ENCODE measurements at places on chromosomes 4 and X.

- DNase-seq: no peak
Observed at GRCh38 chr4:27003642-27004113, 143.0 kb downstream of the STIM2 start.

DNA sequence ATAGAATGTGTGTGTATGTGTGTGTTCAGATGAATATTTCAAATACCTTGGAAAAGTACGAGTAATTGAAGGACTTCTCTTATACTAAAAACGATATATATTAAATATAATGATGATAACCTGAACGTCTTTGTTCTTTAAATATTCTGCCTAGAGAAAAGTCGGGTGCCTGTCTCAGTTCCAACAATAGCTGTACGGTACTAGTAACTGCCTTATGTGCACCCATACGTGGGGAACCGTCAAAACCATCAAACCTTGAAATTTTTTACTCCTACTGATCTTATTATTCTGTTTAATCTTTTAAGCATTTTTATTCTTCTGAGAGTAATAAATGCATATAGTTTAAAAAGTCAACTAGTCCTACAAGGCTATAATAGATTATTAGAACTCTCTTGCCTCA lies 1045.7 kb downstream of the C4orf33 start:
- no peak for DNase-seq

DNA sequence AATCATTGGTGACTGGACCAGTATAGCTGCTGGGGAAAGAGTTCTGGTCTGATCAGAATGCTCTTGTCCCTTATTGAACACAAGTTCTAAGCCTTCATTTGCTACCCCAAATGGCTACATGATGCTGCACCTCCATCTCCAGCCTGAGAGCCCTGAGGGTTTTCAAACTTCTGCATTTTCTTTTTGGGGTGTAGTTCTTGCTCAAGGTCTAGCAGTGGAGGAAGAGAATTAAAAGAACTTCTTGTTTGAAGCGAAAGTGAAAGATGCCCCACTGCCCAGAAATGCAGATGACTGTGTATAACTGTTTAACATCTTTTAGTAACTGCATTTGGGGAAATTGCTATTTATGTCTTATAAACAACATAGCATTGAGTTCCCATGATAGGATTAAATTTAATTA lies 38.5 kb downstream of the LAMTOR3 start:
- DNase-seq: peak; percentile 80

DNA sequence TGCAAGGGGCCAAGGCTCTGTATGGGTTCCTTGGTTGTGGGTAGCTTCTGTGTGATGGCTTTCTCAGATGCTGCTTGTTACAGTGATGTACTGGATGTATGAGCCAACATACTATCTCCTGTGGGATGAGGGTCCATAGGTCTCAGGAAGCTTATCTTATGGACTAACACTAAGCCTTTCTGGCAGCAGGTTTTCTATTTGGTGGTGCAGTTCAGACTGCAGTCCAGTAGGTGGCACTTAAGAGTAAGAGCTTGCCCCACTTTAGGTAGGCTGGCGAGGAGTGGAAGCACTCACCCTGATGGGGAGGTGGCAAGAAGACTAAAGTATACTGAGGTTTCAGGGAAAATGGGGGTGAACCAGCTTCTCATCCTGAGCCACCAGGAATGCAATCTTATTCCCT lies 306.7 kb upstream of the MAOA start:
- DNase-seq: peak; percentile 39

DNA sequence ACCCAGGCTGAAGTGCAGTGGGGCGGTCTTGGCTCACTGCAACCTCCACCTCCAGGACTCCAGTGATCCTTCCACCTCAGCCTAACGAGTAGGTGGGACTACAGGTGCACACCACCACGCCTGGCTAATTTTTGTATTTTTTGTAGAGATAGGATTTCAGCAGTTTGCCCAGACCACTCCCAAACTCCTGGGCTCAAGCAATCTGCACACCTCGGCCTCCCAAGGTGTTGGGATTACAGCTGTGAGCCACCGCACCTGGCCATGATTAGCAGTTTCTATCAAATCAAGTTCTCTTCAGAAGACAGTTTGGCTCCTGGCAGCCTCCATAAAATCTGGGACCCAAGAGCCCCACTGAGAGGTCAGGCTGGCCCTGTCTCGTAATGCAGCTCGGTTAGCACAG lies 26.4 kb upstream of the TRIM2 start:
- no peak for DNase-seq

GRCh38 chrX:63744850-63745394 lies 40.1 kb downstream of the ARHGEF9 start:
- DNase-seq: no peak

GRCh38 chr4:146398404-146398803 lies 123.3 kb downstream of the SLC10A7 start:
- DNase-seq: no peak

DNA sequence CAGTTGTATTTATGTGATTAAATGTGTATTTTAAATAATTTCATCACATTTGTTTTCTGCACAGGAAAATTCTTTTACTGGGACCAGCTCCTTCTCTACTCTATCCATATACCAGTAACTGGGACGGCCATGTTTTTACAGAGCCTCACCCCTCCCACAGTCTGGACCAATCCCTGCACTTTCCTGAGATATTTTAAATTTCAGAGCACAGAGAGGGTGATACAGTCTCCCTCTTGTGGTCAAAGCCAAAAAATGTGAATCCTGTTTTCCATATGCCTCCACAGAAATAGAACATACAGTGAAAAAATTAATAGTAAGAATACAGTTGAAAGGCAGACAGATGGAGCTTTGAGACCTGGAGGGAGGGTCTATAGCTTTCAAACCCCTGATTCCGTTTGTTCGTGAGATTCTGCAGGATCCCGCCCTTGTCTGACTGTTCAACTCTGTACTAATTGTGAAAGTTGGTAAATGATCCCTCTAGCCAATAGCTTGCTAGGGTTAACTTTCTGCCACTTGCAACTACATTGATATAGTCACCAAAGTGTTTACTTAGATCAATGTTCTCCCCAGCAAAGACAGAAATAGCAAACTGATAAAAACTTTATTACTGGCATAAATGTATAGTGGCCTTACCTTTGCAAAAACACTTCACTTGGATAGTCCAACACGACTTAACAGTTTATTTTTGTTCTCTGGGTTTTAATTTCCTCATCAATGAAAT lies 172.2 kb downstream of the PPARGC1A start:
- DNase-seq: peak; percentile 5

GRCh38 chr4:70838666-70839588 lies 763 bp downstream of the GRSF1 start:
- peak; percentile 82 for DNase-seq

DNA sequence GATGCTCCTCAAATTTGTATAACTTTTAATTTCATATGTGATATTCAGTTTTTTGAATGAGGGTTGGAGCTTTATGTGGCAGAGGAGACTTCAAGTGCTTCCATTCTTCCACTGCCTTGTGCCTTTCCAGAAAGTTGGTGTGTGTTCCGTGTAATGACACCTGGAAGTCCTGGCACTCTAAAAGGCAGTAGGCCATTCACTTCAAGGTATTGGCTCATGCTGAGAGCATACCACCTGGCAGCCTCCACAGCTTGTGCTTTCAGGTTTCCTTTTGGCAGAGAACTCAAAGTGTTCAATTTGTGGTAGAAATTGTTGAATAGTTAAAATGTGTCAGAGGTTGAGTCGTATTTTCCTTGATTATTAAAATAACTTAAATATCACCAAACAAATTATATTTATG lies 49.6 kb downstream of the GRIA2 start:
- DNase-seq: no peak

GRCh38 chrX:55490974-55491373 lies 1.3 kb upstream of the USP51 start:
- no peak for DNase-seq

DNA sequence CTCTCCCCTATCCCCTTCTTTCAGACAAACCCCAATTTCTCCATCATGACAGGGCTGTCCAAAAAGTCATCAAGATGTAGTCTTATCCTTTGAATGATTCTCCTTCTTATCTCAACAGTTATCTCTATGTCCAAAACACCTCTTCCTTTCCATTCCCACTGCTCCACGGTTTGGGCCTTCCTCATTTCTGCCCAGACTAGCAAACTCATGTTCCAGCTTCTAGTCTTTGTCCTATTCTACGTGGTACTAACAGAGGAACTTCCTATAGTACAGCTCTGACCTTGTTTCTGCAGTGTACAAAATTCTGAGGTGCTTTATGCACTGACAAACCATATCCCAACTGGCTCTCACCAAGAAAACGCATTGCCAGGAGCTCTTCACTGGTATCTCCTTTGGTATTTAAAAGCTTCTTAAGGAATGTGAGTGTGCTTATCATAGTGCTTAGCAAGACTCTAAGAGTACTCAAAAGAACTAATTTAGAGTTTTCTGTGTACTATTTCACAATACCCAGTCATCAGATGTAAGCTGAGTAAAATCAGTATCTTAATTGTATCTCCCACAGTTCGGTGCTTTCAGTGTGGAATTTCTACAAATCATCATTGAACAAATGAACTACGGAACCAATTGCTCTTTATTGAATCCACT lies 65.5 kb downstream of the MAML3 start:
- no peak for DNase-seq

DNA sequence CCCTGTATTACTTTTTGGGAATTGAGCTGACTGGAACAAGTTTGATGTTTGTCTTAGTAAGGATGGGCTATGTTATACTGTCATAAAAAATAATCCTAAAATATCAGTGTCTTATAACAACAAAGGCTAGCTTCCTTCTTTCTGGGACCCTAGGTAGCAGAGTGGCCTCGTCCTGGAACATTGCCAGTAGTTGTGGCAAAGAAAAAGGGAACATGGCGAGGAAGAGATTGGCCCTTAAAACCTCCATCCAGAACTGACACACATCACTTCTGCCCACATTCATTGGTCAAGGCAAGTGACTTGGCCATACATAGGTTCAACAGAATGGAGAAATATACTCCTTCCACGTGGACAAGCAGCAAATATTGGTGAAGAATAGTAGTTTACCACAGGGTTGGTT lies 287.9 kb downstream of the PPP1R2C start:
- no peak for DNase-seq

GRCh38 chr4:37243722-37244582 lies 591 bp upstream of the NWD2 start:
- DNase-seq: no peak

- DNase-seq: peak; percentile 46
Observed at GRCh38 chr4:7868892-7869471, 70.7 kb downstream of the AFAP1 start.

DNA sequence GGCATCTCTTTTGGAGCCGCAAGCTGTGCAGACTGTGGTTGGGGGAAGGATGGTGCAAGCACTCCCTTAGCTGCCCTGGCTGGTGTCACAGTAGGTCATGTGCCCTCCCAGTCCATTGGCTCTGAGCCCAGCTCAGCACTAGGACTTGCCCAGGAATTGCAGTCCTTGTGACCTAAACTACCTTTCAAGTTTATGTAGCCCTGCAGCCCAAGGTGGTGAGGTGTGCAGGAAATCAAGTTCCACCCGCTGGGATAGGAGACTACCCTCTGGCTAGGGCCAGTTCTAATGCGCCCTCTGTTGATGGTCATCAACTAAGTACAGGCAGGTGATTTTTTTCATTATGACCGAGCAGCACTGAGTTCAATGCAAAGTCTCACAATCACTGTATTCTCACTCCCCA lies 335.2 kb downstream of the UBE2NL start:
- DNase-seq: no peak

- no peak for DNase-seq
Observed at GRCh38 chr4:85956293-85956945, 403.4 kb downstream of the MAPK10 start.

GRCh38 chr4:136644279-136644678 lies 888.0 kb downstream of the PCDH18 start:
- no peak for DNase-seq

GRCh38 chr4:170227928-170228327 lies 138.2 kb upstream of the AADAT start:
- no peak for DNase-seq

GRCh38 chr4:125317525-125317877 lies 2.7 kb downstream of the FAT4 start:
- DNase-seq: peak; percentile 16

DNA sequence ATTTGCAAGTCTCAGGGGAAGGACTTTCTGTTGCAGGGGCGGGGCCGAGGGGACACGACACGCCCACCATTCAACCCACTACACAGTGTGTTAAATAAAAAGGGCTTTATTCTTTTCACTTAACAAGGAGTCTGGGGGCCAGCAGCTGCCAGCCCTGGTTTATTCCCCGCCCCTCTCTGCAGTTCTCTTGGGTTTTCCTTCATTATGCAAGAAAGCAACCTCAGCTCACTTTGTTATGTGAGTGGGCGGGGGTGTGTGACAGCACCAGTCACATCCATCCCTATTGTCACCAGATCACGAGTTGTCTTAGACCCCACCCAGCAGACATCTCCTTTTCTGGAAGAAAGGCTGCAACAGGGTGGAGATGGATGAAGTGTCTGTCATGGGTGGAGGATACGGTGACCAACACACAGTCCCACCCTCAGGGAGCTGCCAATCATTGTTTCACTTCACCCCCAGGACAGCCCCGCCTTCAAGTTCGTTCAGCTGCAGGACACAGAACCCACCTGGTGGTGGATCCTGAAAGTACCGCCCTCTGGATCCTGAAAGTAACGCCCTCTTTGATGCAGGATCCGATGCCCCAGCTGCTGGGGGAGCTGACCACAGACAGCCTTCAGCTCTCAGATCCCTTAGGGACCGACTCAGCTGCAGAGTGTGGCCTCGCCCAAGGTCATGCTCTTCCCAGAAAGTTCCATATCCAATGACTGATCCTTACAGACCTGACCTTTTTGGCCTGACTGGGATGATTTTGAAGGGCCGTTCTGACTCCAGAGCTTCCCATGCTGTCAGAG lies 79.6 kb downstream of the SMIM20 start:
- peak; percentile 90 for DNase-seq

- no peak for DNase-seq
Observed at GRCh38 chr4:105025263-105026017, 121.2 kb upstream of the TET2 start.

- DNase-seq: peak; percentile 66
Observed at GRCh38 chr4:107725281-107725859, 5.3 kb upstream of the PAPSS1 start.

- no peak for DNase-seq
Observed at GRCh38 chr4:185358959-185359358, 36.8 kb downstream of the LRP2BP start.

DNA sequence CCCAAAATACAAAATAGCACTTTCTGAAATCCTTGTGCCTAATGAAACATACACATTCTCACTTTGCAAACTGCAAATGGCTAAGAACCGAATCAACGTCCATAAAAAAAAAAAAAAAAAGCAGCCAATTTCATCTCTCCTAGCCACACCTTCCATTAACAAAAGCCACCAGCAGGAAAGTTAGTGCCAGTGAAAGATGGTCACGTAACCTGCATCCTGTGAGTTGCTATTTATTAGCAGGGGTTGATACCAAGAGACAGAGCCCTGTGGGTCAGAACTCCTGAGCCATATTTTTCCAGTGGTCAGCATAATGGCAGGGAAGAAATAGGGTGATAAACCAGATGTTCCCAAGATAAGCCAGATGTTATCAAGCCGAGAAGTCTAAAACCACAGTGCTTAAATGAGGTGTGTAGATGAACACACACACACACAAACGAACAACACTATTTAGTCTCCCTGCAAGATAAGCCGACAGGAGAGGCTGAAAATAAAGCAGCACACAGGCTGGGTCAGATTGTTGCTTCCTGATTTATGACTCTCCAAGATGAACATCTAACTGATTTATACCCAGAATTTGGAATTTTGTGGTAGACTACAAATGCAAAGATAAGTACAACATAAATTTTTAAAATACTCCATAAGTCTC lies 11.5 kb downstream of the PPARGC1A start:
- DNase-seq: no peak

All from suppressor macrophage treated with lipopolysaccharide for 4 hours (primary cell).